Hematopoietic multipotent progenitor cell treated with erythropoietin and hydrocortisone succinate and interleukin-3 and kit ligand, for 6 days (in vitro differentiated cells): ENCODE measurements at places on chromosomes 2 and 18.

DNA sequence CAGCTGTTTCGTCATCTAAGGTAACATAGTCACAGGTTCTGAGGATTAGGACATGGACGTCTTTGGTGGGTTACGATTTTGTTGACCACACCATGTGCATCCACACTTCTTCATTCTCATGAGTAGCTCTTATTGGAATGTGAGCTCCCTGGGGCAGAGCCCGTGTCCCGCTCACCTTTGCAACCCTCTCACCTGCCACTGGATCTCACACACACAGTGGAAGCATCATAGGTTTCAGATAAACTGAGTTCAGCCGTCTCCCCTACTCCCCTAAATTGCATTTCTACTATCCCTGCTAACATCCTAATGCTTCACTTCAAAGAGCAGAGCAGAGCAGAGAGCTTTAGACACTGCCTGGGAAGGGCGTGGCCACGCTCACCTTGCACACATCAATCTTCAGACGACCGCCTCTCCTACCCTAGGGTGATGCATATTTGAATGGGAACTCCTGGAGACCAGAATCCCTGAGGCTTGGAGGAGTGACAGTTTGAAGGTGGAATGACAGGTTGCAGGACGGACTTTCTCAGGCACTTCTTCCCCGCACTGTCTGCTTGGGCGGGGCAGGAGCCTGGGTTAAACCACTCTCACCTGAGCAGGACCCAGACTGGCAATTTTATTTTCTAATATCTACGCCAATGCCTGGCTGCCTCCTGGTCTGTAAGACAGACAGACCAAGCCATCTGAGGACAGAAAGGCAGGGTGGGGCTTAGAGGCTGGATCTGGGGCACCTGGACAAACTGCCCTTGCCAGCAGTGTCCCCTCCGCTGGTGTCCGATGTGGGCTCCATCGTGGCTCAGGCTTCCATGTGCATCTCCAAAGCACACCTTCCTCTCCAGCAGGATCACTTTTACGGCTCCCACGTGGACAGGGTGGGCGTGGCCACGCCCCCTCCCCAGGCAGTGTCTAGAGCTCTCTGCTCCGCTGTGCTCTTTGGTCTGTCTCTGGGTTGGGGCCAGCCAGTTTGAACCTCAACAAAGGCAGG, 229.5 kb upstream of the COPS8 start:
- DNase-seq, result no peak

DNA sequence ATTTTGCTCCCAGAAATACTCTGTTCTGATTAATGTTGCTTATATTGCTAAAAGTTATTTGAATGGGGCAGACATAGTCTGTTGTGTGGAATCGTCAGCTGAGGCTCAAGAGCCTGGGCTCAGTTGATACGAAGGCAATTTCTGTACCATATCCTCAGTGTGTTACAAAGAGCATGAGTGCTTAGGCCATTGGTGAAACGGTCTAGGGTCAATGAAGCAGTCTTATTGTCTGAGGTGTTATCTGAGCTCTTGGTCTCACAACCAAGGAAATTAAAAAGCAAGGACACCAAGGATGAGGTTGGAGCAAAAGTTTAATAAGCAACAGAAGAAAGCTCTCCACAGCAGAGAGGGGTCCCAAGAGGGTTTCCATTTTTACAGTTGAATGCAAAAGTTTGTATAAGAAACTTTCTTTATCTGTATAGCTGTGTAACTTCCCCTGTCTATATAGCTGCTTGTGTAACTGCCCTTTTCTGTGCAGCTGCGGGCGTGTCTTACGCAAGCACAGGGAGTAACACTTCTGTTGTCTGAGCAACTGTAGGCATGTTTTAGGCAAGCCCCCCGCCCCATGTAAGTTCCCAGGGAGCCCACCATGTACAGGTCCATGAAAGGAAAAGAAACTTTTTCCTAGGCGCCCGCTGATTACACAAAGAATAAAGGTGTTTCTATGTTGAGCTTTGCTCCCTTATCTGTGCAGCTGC, 40.6 kb upstream of the DSC1 start:
- peak; percentile 70 for DNase-seq

DNA sequence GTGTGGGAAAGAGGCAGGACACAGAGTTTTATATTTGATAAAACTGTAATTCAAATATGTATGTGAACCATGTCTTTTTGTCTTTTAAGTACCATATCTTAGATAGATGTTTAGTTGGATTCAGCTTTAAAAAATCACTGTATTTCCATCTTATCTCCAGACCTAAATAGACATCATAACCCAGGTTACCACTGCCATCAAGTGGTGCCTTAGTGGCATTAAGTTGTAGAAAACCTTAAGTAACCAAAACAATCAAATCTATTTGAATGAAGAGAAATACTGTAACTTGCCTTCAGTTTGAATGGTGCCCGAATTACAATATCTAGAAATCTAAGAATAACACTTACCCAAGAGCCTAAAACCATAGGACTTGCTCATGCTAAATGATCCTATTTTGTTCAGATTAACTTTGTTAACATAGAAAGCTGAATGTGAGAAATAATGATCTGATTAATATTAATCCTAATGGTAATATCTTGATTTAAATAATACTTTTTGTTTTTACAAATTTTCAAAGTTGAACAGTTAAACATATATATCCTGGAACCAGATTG, 92.5 kb upstream of the MAP2 start:
- peak; percentile 55 for DNase-seq

GRCh38 chr2:111139637-111140317, 19.1 kb downstream of the BCL2L11 start:
- no peak for DNase-seq
